ENCODE measurements at places on chromosomes 6 and 20.

DNA sequence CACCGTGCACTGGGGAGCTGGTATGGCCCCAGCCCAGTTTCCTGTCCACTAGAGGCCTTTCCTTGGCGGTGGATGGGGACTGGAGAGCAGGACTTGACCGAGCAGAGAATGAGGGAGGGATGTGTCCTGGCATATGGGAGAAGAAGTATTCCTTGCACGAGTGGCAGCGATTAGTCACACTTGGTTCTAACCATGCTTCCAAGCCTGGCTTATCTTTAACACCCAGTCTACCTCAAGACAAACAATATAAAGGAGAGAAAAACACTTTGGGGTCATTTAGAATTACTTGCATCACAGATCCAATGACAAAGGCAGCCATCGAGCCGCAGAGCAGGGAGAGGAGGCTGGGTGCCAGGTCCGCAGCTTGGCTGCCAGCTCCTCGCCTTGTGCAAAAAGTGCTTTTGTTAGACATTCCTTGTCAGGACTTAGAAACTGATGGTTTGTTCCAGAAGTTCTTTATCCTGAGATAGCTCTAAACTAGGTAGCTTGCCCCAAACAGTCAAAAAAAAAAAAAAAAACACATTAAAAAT is 214.9 kb upstream of the GMDS start:
- no peak for DNase-seq

DNA sequence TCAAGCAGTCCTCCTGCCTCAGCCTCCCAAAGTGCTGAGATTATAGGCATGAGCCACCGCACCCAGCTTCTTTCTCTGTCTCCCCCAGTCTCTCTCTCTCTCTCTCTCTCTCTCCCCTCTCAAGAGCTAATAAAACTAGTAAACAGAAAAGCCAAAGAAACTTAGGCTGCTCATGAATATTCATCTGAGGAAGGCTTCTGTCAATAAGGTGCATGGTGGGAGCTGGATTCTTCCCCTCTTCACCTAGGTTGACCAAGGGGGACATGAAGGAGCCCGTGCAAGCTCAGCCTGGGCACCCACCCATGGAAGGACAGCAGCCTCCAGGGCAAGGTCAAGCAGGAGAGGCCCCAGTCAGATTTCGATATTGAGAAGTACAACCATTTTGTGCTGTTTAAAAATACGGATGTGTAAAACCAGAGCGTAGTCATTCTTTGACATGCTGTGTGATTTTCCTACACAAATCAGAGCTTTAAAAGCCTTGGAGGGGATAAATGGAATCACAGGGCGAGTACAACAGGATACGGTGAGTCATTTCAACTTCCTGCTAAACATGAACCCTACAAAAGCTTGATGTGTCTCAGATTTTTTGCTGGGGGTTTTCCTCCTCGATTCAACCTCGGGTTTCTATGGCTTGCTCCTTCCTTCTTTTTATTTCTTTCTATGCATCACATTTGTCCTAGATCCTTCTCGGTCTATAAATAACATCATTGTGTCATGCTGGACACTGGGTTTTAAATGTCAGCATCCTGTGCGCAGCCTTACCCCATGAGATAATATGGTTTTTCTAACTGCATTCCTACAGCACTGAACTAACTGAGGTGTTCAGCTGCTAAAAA is 368.9 kb upstream of the JARID2 start:
- peak; percentile 25 for DNase-seq

DNA sequence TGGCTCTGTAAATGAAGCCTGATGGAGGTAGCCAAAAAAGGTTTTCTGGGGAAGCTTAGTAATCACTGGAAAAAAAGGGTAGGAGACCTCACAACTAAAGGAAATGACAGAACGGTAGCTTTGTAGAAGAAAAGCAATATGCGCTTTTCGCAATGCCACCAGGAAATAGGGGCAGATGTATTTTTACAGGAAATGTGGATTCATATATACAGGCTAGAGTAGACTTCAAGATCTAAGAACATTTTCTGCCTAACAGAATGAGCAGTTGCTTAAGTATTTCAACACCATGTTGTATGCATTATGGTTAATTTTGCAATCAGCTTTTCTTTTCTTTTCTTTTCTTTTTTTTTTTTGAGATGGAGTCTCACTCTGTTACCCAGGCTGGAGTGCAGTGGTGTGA is 219.6 kb downstream of the CD83 start:
- DNase-seq = peak; percentile 80

- peak; percentile 2 for DNase-seq
These were observed 190.2 kb downstream of the TSHZ2 start for GRCh38 chr20:53162251-53162835.

DNA sequence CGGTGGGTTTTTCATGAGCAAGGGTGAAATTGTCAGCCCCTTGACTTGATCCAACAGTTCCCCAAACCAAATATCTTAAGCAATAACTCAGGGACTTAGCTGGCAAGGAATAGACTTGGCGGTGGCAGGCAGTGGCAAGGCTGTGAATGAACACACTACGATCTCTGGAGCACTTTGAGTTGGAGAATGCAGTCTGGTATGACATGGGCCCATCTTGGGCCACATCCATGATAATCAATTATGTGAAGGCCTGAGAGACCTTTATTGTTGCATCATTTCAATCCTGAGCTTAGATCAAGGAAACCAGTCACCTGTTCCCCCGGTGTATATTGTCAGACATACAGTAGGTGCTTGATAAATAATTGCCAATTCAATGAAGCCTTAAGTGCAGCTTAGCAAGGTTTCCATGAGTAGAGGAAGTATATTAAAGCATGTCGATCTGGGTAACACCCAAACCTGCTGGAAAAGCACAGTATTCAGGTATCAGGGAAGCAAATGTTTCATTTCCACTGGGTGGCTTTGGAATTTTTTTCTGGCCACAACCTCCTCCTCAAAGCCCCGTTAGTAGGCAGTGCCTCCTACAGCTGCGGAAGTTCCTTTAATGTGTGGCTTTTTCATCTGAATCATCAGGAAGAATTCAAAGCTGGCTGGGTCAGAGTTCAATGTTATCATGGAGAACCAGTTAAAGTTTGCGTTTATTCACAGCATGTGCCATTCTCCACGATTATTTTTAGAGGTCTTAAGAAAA is 10.2 kb downstream of the CASS4 start:
- DNase-seq = peak; percentile 26

GRCh38 chr20:16418616-16419015 is 154.6 kb downstream of the KIF16B start:
- DNase-seq = no peak

- peak; percentile 41 for DNase-seq
These were observed 194.9 kb downstream of the PHACTR1 start for GRCh38 chr6:12911427-12911826.

GRCh38 chr6:25342802-25343201 is 63.6 kb downstream of the CARMIL1 start:
- DNase-seq = peak; percentile 37
